ENCODE measurements at places on chromosomes 3 and 15.

DNA sequence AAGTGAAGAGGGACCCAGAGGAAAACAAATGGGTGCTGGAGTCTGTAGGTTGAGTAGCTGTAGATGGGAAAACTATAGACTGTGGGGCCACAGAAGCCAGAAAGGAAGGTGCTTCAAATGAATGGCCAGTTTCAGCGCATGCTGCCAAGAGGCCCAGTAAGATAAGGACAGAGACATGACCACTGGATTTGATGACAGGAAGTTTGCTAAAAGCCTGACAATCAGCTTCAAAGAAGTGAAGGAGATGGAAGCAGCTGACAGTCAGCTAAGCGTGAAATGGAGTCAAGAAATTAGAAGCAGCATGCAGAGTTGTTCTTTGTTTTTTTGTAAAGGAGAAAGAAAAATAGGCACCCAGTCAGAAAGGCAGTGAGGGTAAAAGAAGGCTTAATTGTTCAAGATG, 24.9 kb downstream of the TXNRD3 start:
- DNase-seq = no peak

GRCh38 chr3:130506031-130506430, 10.9 kb upstream of the COL6A6 start:
- no peak for DNase-seq

- no peak for DNase-seq
Measured at GRCh38 chr3:8986741-8987140, 23.5 kb upstream of the RAD18 start.

DNA sequence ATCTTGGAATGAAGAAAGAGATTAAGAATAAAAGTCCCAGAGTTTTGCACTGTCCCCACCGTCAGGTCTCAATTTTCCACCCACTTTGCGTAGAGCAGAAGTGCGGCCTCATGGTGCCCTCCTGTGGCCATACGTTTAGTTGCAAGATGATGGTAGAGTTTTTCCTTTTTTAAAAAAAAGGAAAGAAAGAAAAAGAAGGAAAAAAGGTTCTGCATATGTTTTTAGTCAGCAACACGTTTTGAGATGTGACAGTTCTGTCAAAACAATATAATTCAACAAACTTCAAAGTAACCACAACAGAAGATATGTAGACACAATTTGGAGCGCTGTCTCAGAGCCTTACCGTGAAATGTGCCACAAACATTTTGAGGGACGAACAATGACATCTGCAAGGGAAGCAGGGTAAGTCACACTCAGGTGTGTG, 24.6 kb downstream of the EBLN2 start:
- DNase-seq = no peak

DNA sequence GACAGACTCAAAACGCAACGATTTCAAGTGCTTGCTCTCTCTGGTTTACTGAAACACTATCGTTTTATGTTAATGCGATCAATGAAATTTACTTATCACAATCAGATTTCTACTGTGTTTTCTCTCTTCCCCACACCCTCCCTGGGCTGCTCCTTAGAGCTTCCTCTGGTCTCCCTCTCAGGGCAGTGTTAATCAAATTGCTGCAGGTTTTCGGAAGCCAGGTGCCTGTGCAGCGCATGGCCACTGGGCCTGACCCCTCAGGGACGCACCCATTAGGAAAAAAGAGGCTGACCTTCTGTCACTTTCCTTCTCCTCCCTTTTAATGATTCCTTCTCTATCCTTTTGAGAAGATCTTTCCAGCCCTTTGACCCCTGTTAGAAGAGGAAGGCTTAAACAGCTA, 134.5 kb upstream of the ONECUT1 start:
- DNase-seq = no peak

DNA sequence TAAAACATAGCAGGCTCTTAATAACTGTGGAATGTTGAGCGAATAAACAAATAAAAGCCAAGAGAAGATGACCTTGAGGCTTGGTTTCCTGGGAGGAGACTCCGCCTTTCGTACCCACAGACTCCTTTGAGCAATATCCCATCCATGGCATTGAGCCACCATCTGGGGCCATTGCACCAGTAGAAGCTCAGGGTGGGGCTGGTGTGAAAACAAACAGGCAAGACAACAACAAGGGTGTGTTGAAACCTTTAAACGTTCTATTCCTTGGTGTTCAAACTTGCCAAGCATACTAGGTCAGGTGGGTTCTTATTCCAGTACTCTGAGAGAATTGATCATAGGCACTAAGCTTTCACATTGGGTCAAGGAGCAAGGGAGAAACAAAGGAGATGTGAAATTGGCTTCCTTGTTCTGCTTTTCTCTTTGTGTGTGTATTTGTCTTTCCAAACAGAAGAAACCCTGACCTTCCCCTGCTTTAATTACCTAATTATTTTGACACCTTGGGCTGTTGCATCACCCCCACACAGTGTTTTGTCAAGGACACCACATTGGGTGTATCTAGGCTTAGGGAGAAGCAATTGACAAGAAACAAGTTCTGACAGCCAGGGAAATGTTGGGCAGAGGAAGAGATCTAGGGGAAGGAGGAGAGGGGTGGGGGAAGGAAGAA, 105.1 kb upstream of the BCL6 start:
- no peak for DNase-seq

GRCh38 chr3:30847592-30847991, 46.9 kb downstream of the GADL1 start:
- DNase-seq = no peak

GRCh38 chr3:37918627-37919026, 56.9 kb downstream of the CTDSPL start:
- no peak for DNase-seq

- DNase-seq = peak; percentile 85
Measured at GRCh38 chr3:185658504-185658912, 72.4 kb downstream of the SENP2 start.

DNA sequence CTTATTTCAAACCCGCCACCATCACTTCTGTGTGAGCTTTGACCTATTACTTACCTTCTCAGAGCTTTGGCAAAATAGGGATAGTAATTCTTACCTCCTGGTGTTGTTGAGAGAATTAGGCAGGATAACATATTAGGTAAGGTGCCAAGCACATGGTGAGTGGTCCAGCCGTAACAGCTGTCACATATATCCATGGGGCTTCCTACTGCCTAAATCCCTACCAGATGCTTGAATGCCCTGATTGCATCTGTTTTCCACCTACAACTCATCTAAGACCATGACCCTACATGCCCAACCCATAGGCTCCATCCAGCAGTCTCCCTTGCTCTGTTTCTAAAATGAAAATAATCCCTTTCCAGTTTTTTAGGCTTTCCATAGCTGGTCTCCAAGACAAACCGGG, 162.3 kb upstream of the NR2E3 start:
- DNase-seq = no peak

- no peak for DNase-seq
Measured at GRCh38 chr3:150535204-150535603, 11.1 kb downstream of the SERP1 start.

- DNase-seq = no peak
Measured at GRCh38 chr15:73755946-73756345, 2.8 kb upstream of the INSYN1 start.

DNA sequence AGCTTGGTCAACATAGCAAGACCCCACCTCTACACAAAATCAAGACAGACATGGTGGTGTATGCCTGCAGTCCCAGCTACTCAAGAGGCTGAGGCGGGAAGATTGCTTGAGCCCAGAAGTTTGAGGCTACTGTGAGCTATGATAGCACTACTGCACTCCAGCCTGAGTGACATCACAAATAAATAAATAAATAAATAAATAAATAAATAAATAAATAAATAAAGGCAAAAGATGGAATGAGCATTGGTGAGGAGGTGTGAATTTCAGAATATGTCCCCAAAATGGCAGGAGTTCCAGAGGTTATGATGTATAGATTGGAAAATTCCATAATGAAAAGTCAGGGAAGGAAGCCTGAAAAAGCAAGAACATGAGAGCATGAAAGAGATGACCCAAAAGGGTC, 249.9 kb downstream of the MEX3B start:
- DNase-seq = no peak

DNA sequence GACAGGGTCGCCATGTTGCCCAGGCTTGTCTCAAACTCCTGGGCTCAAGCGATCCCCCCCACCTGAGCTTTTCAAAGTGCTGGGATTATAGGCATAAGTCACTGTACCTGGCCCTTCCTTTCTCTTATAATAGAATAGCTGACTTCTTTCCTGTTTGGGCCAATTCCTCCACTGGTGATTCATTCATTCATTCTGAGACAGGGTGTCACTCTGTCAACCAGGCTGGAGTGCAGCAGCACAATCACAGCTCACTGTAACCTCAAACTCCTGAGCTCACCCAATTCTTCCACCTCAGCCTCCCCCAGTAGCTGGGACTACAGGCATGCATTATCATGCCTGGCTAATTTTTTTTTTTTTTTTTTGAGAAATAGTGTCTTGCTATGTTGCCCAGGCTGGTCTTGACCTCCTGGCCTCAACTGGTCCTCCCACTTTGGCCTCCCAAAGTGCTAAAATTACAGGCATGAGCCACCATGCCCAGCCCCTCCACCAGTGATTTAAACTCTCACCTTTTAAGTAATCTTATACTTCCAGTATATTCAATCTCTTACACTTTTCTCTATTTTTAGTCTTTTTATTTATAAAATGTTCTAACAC, 20.9 kb downstream of the GNB4 start:
- DNase-seq = no peak

DNA sequence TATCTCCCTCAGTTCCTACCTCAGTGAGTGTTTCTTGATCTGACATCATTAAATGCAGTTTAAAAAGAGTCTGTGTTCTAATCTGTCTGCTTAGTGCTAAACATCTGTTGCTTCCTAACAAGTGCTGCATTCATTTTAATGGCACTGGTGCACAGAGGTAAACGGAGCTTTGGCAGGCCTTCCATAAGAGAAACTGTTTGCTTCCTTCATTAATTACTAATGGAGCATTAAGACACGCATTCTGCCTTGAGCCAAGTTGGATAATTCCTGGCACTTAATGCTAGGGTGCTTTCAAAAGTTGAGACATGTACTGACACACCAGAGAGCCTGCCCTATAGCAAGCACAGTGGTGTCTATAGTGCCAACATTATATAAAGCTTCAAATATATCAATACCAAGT, 34.7 kb downstream of the SCG5 start:
- DNase-seq = no peak

DNA sequence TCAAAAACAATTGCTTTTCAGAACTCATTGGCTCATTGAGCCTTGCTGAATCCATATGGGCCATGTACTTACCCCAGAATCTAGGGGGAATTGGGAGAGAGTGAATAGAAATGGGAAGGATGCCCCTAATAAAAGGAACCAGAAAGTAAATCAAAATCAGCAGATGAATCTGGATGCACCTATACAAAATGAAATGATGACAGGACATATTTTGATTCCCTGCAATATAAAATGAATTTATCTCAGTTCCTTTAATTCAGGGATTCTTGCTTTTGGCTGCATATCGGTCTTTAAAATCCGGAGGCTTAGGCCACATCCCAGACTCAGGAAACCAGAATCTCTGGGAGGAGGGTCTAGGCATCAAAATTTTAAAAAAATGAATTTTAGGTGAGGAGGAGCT, 107.7 kb upstream of the NEO1 start:
- DNase-seq = no peak

DNA sequence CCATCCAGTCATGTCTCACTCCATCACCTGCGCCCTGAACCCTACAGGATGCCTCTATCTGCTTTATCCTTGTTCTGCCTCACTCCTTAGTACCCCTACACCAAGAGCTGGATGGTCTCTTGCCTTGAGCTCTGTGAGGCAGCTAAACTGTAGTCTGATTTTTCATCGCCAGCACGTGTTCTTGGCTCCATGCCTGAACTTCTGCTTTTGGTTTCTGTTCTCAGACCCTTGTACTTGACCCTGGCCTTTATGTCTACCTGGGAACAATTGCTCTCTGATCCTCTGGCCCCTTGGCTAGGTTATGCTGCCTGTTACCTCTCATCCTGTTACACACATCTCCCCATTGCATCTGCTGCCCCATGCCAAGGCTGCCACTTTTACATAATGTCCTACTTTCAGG, 318.0 kb upstream of the LMCD1 start:
- DNase-seq = no peak

- DNase-seq = no peak
Measured at GRCh38 chr15:49737127-49737526, 116.3 kb downstream of the DTWD1 start.

GRCh38 chr15:32943711-32944110, 225.9 kb downstream of the GREM1 start:
- DNase-seq = no peak

GRCh38 chr3:38985981-38986380, 65.8 kb downstream of the SCN11A start:
- DNase-seq = no peak

DNA sequence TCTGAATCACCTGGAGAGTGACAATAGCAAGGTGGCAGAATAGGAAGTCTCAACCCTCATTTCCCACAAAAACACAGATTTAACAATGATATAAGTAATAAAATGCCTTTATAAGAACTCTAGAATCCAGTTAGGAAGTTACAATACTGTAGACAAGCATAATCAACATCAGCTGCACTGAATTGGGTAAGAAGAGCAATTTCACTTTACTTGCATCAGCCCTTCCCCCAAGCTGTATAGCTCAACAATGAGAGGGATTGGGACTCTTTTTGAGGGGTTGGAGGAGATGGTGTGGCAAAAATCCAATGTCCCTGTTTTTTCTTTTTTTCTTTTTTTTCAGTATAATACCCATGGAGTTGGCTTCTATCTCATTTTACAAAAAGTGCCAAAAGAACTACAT, 63.1 kb downstream of the SERP1 start:
- peak; percentile 47 for DNase-seq
